ENCODE measurements at places on chromosomes 2 and 18.

DNA sequence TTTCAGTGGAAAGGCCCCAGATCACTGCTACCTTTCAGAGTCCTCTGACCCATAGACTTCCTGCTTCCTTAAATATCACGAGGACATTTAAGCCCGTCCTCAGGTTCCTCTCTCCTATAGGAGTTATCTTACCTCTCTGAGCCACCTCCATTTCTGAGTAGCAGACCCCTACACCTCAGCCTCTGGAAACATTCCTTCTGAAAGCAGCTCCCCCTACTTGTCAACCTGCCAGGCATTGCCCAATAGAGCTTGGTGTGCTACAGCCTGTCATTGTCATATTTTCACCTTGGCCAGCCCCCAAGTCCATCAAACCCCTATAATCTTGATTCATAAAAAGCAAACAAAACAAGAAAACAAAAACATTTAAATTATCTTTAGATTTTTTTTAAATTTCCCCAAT lies 717.9 kb upstream of the SLC8A1 start:
- DNase-seq = no peak

GRCh38 chr2:172926785-172927640 lies 148.6 kb upstream of the MAP3K20 start:
- DNase-seq = no peak

DNA sequence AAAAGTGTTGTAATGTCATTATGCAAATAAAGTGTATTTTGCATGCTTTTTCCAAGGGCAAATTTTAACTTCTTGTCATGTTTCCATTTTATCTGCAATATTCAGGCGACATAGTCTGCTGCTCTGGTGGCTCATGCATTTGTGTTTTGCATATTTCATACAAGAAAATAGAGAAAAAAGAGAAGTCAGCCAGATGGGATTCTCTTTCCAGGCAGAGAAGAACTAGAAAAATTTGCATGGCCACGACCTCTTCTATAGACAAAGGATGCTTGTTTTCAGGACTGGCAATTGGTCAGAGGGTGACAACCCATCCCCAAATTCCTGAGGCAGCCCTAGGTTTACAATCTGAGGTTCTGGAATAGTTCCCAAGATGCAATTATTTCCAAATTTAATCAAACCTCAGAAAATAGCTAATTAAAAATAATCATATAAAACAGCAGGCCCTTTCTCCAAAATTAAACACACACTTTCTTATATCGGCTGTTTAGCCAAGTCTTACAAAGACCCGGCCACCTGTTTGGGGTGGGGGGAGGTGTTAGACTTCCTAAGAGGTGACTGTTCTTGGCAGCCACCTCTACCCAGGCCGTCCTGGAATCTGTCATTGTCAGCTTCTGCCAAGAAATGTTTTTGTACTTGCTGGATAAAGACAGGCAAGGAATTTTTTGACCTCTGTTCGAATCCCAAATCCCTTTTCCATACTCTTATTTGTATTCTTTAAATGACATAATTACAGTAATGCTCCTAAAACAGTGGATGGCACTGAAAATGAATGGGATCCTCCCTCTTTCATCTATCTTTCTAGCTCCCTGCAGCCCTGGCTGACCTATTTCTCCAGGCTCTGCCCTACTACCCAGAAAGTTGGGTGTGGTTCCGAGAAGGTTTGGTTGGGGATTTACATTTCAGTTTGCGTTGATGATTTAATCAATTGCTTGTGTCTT lies 20.8 kb upstream of the SOS1 start:
- DNase-seq = no peak

- no peak for DNase-seq
Measured at GRCh38 chr18:61860302-61860701, 32.5 kb downstream of the RNF152 start.

All from stimulated activated CD4-positive, alpha-beta T cell treated with anti-CD3 and anti-CD28 coated beads, Interleukin-15, amount 100 ng/mL, for 48 hours (primary cell).